WTC11 (cell line): ENCODE measurements at places on chromosomes 6 and 20. TPM values are rescaled to one million over a fixed set of nuclear protein-coding genes. Genes with fewer than 3 reads are reported as not detected.

GRCh38 chr20:23640671-23641667, 3.2 kb upstream of the CST3 start:
- no peak for DNase-seq
- no peaks in the 10 kb centered on the region for H3K36me3 ChIP-seq
- H3K27ac ChIP-seq: no peak overlapping the region

FAM209A gene
- total RNA-seq: 0.28 TPM in 1 of 3 replicates, not detected in the others

- no peaks in the 10 kb centered on the region for H3K27me3 ChIP-seq
- DNase-seq: no peak
- H3K4me3 ChIP-seq: no peak overlapping the region
- H3K4me1 ChIP-seq: no peaks in the 10 kb centered on the region
- H3K36me3 ChIP-seq: no peaks in the 10 kb centered on the region
Observed at GRCh38 chr6:118660218-118660569, 8.8 kb upstream of the CEP85L start.

ULBP2 gene
- total RNA-seq: 0.13 to 0.23 TPM in 2 of 3 replicates, not detected in the other

UBD gene
- total RNA-seq: 0.15 TPM in 1 of 3 replicates, not detected in the others

SLX4IP gene
- total RNA-seq: 7.4 to 9.9 TPM (median 8.4 TPM) in 3 replicates

OR2J3 gene
- 0.30 TPM in 1 of 3 replicates, not detected in the others for total RNA-seq

GPR63 gene
- total RNA-seq: 7.4 to 7.8 TPM (median 7.8 TPM) in 3 replicates

DNA sequence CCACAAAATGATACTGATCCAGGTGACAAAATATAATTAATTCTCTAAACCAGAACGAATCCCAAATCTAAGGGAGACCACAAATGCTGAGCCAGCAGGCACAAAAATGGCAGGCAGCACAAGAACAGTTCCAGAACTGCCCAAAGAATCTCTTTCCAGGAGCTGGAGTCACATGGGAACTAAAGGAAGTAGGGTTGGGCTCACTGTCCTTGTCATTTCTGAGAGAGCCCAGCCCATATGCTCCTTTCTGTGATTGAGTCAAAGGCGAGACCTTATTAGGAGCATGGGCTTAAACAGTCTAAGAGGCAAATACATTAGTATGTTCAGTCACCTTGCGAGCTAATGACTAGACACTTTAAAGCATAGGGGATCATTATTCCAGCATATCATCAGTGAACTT, 327.6 kb upstream of the ARID1B start:
- H3K4me3 ChIP-seq: no peak overlapping the region
- H3K4me1 ChIP-seq: peaks cover 4% of the 10 kb centered on the region; the same call in 1 of the 2 replicates
- DNase-seq: no peak
- H3K27me3 ChIP-seq: no peaks in the 10 kb centered on the region
- no peak overlapping the region; the same call in 1 of the 2 replicates for H3K27ac ChIP-seq
- no peaks in the 10 kb centered on the region for H3K36me3 ChIP-seq

DNA sequence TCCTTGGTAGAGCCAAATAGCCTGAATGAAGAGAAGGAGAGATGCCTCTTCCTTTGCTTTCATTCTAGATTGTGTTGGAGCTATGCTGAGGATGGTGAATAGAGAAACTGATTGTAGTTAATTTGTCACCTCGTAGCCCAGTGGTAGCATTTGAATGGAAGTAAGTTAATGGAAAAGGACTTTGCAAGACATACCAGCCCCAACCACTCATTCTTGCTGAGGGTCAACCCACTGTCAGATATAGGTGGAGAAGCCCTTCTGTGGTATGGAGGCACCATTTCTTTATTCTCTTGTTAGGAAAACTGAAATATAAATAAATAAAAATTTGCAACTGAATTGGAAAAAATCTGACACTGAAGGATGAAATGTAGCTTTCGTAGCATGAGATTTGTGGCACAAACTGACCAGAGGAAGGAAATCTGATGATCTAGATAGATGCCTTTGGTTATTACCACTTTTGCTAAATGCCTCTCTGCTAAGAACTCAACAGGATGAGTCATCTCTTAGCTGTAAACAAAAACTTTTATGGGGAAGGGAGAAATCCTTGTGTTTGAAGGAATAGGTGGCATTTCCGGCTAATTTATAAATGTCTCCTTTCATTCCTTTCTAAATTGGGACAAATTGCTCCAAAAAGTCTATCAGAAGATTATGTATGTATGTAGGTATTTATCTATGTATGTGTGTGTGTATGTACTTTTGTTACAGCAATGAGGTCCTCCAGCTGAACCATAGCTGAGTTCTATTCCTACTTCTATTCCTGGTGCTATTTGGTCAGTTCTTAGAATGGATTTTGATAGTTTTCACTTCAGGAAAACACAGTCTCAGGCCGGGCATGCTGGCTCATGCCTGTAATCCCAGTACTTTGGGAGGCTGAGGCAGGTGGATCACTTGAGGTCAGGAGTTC, 76.5 kb upstream of the SUPT3H start:
- H3K27ac ChIP-seq: no peak overlapping the region
- no peaks in the 10 kb centered on the region for H3K36me3 ChIP-seq
- H3K4me3 ChIP-seq: no peak overlapping the region

GRCh38 chr6:123990376-123990775, 186.7 kb downstream of the NKAIN2 start:
- H3K27me3 ChIP-seq: no peaks in the 10 kb centered on the region
- no peak overlapping the region for H3K4me3 ChIP-seq
- no peak for DNase-seq

PBOV1 gene
- total RNA-seq: not detected in 3 replicates

DNA sequence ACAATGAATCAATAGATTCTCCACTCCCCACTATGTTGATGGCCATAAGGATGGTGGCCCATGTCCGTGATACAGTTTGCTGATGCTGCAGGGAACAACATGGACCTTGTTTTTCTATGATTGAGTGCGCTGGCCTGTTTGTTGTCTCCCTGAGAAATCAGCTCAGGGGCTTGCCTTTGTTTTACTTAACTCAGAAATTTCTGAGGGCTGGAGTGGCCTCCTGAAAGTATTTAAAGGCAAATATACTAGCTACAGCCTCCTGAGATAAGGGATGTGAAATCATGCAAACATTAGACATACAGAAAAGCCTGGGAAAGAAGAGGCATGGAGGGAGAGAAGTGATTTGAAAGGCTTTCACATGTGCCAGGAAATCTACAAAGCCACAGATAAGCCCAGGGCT, 170.3 kb upstream of the FLRT3 start:
- no peak overlapping the region for H3K27ac ChIP-seq
- no peak overlapping the region for H3K4me3 ChIP-seq
- no peak for DNase-seq
- H3K36me3 ChIP-seq: no peaks in the 10 kb centered on the region; the same call in 1 of the 2 replicates

DNA sequence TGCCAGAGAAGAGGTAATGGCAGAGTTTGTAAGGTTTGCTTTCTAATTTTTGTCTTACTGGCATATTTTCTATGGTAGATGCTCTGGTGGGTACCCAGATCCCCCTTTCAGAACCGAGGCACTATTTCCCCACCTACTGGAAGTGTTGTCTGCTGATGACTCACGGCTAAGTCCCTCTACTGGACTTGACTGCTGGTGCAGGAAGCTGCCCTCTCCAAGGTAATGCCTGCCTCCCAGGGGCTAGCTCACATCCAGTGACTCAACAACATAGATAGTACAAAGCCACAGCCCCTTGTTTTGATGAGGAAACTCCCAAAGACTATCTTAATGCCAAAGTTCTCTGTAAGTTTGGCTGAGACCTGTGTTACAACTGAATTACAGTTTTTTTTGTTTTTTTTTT, 285.4 kb upstream of the FLRT3 start:
- H3K36me3 ChIP-seq: no peaks in the 10 kb centered on the region
- peaks cover 8% of the 10 kb centered on the region for H3K4me1 ChIP-seq
- DNase-seq: peak; percentile 27
- H3K27me3 ChIP-seq: no peaks in the 10 kb centered on the region; the same call in 1 of the 2 replicates

DNA sequence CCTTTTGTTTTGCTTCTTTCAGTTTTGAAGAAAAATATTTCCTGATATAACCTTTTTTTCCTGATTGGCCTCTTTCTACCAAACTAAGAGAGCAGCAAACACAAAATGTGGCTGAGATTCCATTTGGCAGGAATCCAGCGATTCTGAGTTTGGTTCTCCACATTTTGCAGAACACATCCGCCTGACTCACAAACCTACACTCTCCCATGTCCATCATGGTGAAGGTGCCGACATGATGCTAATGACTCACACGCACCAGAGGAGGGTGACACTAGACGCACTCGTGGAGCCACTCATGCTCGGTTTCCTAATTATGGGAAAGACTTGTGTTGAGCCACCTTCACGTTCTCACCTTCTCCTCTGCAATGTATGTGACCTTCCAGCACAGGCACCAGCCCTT, 45.9 kb upstream of the DUSP22 start:
- no peaks in the 10 kb centered on the region for H3K36me3 ChIP-seq
- no peaks in the 10 kb centered on the region; the same call in 1 of the 2 replicates for H3K27me3 ChIP-seq
- H3K27ac ChIP-seq: no peak overlapping the region
- H3K4me1 ChIP-seq: peaks cover 3% of the 10 kb centered on the region; the same call in 1 of the 2 replicates
- H3K4me3 ChIP-seq: no peak overlapping the region
- DNase-seq: no peak

PGBD1 gene
- 6.8 to 7.5 TPM (median 6.9 TPM) in 3 replicates for total RNA-seq

DNA sequence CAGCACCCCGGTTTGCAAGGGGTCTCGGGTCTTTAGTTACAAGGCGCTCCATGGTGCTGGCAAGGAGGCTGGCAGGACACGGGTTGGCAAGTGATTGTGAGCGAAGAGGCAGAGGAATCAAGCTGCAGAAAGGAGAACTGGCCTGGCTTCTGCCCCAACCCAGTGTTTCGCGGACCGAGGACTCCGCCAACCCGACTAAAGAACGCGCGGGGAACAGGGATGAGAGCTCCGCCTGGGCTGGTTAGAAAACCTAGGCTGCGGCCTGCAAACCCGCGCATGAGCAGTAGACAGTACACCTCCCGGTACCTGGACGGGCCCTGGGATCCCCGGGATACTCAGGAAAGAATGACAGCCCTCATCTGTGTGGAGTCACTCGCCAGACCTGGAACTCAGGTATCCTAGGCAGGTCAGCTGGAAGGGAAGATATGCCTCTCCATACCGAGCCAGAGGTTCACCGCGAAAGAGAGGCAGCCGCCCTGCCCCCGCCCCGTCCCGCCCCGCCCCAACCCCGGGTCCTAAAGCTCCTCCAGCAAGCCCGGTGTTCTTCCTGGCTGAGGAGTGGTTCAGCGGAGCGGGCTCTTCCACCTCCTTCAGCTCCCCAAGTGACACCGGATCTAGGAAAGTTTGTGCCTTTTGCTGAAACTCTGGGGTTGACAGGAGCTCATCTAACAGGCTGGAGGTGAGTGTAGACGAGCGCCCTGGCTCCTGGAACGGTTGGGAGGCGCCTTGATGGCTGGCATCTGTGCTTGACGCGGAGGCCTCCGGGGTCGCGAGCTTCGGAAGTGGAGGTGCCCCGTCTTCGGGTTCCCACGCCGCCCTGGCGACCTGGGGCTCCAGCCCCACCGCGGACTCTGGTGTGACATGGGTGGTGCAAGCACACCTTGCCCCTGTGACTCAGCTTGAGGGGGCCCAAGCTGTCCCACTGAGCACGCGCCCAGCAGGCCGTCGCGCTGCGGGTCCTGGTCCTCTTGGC, 1847.3 kb upstream of the DEFB115 start:
- H3K27me3 ChIP-seq: peaks cover 40% of the 10 kb centered on the region
- peaks cover 67% of the 10 kb centered on the region for H3K36me3 ChIP-seq
- DNase-seq: no peak
- H3K4me3 ChIP-seq: no peak overlapping the region
- H3K27ac ChIP-seq: no peak overlapping the region

DNA sequence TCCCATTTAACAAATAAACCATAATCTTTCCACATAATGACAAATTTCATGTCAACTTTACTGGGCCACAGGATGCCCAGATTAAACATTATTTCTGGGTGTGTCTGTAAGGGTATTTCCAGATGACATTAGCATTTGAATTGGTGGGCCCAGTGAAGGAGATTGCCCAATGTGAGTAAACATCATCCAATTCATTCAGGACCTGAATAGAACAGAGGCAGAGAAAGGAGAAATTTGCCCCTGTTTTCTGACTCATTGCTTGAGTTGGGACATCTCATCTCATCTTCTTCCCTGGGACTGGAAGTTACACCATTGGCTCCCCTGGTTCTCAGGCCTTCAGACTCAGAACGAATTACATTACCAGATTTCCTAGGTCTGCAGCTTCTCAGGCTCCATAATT, 142.9 kb downstream of the TPBG start:
- H3K27ac ChIP-seq: 0 out of 2 replicates have a peak overlapping the region, but pooled peaks have one; percentile 33
- no peak for DNase-seq
- H3K36me3 ChIP-seq: peaks cover 11% of the 10 kb centered on the region; the same call in 1 of the 2 replicates
- peaks cover 13% of the 10 kb centered on the region for H3K4me1 ChIP-seq
- H3K27me3 ChIP-seq: no peaks in the 10 kb centered on the region

DNA sequence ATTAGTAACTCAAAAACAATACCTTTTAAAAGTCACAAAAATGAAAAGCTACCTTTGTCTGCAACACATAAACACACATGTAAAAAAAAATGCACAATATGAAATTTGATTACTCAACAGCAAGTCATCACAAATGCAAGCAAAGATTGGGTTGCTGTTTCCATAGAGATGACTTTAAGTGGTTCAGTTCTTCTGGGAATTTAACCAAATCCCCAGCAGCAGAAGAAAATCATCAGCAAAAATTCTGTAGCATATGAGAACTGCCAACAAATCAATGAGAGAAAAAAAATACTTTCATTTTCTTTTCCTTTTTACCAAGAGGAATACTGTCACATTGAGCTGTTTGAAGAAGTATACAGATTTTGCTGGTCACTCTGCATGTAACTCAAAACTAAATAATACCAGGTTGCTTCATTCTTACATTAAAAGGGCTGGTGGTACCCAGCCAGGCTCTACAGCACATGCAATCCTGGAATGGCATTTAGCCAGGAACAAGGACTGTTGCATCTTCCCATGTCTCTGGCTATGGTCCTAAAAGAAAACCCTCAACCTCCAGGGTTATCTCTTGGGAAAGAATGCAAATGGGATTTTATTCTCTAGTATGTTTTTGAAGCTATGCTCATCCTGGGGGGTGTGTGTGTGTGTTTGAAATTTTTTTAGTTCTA, 158.3 kb downstream of the OPRM1 start:
- no peak overlapping the region for H3K4me3 ChIP-seq
- no peak overlapping the region for H3K27ac ChIP-seq
- no peaks in the 10 kb centered on the region for H3K4me1 ChIP-seq

GRCh38 chr20:34262488-34263288, 21.5 kb downstream of the ASIP start:
- no peak for DNase-seq
- H3K27me3 ChIP-seq: no peaks in the 10 kb centered on the region
- H3K4me1 ChIP-seq: no peaks in the 10 kb centered on the region
- peak overlapping the region; percentile 73 for H3K27ac ChIP-seq

DNA sequence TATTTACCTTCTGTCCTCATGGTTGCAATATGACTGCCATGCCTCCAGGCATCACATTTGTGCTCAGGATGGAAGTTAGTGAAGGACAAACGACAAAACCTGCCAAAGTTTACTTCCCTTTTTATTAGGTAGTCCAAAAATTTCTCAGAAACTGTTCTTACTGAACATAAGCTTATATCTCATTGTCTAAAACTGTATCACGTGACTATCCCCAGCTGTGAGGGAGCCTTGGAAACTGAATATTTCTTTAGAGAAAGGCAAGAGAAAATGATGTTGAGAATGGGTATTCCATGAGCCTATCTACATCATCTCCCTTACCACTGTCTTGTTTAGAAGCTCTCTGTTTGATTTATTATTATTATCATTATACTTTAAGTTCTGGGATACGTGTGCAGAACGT, 303.6 kb upstream of the PRND start:
- H3K27ac ChIP-seq: no peak overlapping the region
- no peaks in the 10 kb centered on the region for H3K27me3 ChIP-seq
- H3K4me1 ChIP-seq: no peaks in the 10 kb centered on the region
- H3K4me3 ChIP-seq: no peak overlapping the region
- H3K36me3 ChIP-seq: 0 out of 2 replicates have a peak, but pooled peaks cover 7% of the 10 kb centered on the region
